ENCODE measurements at places on chromosomes 5 and 9.

DNA sequence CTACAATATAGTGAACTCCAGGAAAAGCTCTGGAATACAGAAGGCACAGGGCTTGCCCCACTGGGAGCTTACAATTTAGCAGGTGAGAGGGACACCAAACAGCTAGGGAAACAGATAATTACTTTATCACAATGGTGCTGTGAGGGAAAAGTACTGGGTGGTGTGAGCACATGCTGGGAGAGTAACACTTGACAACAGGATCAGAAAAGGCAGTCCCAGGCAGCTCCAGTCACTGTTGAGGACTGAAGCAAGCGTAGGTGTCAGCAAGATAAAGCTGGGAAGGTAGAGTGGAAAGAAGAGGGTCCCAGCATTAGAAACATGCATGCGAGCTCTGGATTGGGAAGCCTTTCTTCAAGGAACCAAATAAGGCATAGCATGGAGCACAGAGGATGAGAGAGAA lies 296.0 kb downstream of the ATPSCKMT start:
- no peak for DNase-seq

DNA sequence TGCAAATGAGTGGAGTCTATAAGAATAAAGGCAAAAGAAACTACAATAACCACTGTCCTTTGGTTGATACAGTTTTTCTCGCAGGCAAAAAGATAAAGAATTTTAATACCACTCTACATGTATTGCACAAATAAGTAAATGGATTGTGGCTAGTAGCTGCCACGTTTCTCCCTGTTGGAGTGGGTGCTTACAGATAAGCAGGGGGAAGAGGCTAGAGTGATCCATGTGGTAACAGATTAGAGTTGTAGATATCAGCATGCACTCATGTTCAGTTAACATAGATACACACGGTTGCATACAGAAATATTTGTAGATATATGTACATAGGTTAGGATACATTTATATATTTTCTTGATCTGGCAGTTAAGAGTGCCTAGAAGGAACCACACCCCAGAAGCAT lies 179.5 kb downstream of the ARHGEF28 start:
- DNase-seq: no peak

- DNase-seq: peak; percentile 30
Measured at GRCh38 chr5:150644514-150644913, 4.1 kb downstream of the SYNPO start.

DNA sequence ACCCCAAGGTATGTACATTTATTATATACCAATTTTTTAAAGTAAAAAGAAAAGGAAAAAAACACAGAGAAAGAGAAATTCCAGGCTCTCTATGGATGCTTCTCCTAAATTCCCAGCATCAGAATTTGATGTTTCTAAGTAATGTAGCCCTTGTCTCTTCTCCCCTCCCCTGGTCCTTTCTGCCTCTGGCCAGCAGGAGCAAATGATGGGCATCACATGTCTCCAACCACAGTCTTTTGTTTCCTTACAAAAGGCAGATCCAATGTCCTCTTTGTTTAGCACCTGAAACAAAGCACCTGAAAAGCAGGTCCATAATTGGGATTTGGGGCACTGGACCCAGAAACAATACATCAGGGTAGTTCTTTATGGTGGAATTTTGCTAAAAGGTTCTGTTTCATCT lies 50.4 kb upstream of the APC start:
- DNase-seq: no peak

GRCh38 chr5:74310386-74310785 lies 330.1 kb downstream of the ENC1 start:
- DNase-seq: no peak

GRCh38 chr5:101664071-101664791 lies 631.9 kb downstream of the SLCO4C1 start:
- no peak for DNase-seq

DNA sequence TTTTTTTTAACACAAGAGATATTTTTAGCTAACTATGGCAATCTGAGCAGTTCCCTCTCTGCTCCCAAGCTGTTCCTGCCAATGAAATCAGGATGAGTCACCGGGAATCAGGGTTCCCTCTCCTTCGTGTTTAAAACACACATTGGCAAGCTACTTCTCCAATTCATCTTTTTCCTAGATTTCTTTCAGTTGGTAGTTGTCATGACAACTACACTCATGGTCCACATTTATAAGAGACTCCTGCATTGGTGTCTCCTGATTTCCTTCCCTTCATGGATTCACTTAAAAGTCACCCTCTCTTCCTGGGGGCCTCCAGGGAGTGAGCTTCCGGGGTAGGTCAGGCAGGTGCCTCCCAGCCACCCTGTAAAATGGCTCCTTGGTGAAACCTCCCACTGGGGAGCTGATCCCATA lies 72.3 kb upstream of the NIPAL4 start:
- peak; percentile 23 for DNase-seq

DNA sequence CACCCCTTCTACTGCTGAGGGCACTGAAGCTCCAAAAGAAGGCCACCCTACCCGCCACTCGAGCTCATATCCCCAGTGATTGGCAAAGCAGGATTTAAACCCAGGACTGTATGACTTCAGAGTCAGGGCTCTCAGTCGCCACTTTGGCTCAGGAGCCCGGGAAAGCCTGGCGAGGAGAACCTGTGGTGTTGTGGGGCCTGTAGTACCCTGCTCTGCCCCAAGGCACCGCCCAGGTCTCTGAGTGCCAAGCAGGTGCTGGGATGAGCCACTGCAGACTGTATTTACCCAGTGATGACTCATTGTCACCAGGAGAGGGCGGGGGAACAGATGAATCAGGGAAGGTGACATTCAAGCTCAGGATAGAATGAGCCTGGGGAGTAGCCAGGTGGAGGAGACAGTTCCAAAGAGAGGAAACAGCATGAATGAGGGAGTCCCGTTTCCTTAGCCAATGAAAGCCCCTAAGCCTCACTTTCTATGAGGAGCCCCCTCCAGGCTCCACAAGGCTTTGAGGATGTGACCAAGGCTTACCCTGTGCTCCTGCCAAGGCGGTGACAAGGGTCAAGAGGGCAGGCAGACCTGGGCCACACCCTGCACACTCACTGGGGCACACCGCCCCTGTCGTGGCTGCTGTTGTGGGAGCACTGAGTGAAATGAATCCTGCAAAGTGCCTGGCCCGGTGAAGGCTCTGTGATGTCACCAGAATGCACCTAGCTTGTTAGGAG lies 17.8 kb upstream of the DPM2 start:
- peak; percentile 84 for DNase-seq

DNA sequence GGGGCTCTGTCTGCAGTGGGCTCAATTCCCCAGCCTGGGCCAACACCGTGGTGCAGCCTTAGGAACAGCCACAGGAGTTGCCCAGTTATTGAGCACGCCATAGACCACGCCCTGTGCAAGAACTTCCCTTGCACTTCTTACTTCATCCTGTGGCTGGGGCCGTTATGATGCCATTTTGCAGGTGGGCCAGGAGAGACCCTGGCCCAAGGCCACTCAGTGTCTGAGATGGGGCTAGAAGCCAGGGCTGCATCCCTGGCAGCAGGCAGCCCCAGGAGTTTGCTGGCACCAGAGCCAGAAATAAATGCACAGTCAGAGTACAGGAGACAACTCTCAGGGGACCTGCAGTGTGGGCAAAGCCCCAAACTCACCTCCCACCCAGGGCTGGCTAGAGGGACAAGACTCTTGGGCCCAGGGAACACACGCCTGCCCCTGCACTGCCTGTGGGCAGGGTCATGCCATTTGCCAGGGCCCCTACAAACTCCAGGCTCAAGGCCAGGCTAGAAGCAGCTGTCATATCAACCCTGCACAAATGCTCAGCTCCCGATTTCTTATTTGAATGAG lies 6.7 kb downstream of the CORO2A start:
- DNase-seq: no peak

DNA sequence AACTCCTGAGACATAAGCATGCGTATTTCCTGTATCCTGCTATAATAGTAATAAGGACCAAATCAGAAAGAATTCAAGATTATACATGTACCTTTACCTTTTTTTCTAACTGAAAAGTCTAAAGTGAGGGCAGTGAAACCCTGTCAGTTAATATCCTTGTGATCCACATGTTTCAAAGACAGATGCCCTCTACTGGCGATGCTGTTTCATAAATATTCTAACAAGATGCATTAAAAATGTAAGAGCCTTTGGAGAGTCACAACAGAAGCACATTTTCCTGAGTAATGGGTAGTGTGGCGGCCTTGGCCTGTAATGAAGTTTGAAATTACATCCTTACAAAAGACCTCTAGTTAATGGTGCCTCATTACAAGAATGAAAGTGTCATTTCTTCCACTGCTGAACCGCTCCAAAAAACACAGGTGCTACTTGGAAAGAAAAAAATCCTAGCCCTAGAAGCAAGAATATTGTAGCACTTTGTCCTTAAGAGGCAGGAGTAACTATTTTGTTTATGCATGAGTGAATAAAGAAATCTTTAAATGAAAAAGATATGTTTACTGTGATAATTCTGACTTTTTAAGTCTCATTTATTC lies 232.6 kb downstream of the EPB41L4A start:
- peak; percentile 63 for DNase-seq

GRCh38 chr5:103525361-103525760 lies 37.2 kb downstream of the NUDT12 start:
- DNase-seq: no peak

DNA sequence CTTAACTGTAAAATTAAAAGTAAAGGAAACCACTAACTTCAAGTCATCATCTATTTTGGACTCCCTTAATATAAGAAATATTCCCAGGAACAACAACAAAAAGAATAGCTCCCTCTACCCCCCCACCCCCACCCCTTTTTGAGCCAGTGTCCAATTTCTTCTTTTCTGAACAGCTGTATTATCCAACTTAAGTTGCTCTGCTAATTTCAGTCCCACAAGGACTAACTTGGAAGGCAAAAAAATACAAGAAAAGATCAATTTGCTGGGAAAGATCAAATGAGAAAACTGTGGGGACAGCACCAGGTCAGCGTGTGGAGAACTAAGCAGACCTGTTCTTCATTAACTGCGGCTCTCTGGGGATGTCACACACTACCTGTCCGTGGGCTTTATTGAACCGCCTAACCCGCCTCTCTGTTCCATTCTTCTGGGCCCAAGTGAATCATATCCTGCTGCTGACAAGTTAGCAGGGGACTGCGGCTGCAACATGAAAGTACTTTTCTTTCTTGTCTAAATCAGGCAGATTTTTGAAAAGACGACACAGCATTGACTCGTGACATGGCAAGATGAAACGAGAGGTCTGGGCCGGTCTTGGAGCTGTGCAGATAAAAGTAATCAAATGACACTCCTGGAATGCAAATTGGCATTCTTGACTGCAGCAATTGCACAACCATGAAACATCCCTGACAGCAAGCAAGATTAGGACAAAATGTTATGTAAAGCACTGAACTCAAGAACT lies 2.7 kb downstream of the BNC2 start:
- peak; percentile 69 for DNase-seq

DNA sequence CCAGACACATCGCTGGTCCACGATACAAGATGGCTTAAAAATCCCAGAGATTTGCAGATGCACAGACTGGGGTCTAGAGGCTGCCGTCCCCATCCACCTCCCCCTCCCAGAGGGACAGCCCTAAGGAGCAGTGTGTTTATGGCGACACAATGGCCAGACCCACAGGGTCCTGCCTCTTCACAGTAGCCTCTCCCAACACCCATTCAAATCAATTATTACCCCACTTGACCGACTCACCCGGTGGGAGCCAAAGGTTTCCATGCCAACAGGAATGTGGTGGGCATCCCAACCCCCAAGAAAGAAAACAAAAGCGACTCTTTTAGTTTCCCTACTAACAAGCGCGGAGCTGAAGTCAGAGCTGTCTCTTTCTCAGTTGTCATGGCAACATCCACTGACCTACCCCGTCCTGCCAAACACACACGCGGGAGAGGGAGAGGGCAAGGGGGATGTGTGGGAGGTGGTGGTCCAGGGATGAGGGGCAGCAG lies 209.0 kb downstream of the TTLL11 start:
- no peak for DNase-seq

- DNase-seq: no peak
Measured at GRCh38 chr5:156474251-156474650, 147.3 kb downstream of the SGCD start.

DNA sequence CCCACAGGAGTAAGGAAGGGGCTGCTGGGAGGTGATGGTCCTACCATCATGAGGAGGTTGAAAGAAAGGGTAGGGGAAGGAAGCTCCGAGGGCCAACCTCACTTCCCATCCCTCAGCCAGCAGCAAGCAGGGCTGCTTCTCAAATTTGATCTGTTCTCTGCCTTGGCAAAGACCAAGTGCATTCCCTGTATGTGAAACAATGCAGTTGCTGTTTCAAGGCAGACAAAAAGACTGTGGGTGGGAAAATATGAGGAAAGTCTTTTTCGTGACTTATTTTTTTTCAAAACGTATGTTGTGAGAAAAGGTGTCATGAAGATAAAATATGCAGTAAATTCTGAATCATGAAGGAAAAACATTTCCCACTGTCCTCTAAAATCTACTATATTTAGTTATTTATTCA lies 165.9 kb downstream of the ARSB start:
- no peak for DNase-seq

DNA sequence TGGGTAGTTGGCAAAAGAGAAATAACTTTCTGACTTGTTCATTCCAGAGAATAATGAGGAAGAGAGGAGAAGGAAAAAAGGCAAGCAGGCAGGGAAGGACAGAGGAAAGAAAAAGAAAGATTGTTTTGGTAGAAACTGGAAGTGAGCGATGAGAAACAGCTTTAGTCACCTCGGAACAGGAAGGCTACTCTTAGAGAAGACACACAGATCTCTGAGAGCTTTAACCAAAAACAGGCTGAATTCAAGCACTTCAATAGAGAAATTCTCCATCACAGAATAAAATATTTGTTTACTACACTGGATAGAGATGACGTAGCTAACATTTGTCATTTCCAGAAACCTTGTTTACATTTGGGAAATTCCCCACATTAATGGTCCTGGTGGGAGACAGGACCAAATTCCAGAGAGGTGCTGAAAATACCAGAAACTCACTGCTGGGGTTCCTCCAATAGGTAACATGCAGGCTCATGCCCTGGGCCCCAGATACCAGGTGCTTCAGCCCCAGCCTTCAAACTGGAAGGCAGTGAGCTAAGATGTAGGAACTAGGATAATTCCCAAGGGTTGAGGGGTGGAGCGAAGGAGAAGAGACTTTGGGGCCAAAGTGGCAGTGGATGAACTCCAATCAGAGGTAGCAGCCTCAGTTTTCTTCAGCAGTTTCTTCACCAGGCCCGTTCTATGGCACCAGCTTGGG lies 227.7 kb upstream of the GRAMD2B start:
- no peak for DNase-seq

DNA sequence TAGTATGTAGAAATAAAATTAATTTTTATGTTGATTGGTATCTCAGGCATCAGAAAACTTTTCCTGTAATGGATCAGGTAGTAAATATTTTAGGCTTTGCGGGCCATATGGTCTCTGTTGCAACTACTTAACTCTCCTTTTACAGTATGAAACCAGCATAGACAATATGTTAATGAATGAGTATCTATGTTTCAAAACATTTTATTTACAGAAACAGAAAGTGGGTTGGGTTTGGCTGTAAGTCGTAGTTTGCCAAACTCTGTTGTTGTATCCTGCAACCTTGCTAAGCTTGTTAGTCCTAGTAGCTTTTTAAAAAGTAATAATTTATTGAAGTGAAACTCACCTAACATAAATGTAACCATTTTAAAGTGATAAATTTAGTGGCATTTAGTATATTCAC lies 132.1 kb downstream of the NR3C1 start:
- DNase-seq: no peak

GRCh38 chr5:150163547-150164059 lies 3.0 kb upstream of the CDX1 start:
- DNase-seq: no peak
